ENCODE measurements at places on chromosomes 2 and 18.

- DNase-seq, result no peak
These were observed 46.6 kb downstream of the TSPYL6 start for GRCh38 chr2:54209379-54209778.

DNA sequence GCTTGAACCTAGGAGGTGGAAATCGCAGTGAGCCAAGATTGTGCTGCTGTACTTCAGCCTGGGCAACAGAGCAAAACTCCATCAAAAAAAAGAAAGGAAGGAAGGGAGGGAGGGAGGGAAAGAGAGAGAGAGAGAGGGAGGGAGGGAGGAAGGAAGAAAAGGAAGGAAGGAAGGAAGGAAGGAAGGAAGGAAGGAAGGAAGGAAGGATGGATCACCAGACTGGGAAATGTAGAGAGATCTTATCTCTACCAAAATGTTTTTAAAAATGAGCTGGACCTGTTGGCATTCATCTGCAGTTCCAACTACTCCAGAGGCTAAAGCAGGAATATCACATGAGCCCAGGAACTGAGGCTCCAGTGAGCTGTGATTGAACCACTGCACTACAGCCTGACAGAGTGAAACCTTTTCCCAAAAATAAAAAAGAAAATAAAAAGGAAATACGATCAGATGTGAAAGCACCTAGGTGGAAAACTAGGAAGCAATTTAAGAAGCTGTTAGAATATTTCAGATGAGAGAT lies 239.4 kb downstream of the CDH7 start:
- DNase-seq, result no peak

DNA sequence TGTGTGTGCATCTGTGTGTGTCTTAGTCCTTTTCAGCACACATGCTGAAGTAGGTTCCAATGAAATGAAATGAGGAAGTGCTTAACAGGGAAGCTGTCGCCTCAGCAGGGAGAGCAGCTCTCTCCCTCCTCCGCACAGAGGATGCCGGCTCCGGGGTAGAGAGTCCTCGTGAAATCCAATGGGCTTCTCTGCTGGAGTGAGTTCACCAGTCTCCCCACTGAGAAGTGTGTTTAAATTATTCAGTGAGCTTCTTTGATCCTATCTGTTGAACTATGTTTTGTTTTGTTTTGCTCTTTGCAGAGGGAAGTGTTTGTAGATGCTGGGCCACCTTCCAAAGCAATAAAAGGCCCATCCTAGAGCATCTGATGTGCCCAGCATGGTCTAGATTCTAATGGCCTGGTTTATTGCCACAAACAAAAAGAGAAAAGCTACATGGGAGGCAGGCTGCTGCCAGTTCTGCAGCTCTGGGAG lies 6.7 kb downstream of the PPP1R7 start:
- DNase-seq, result no peak

DNA sequence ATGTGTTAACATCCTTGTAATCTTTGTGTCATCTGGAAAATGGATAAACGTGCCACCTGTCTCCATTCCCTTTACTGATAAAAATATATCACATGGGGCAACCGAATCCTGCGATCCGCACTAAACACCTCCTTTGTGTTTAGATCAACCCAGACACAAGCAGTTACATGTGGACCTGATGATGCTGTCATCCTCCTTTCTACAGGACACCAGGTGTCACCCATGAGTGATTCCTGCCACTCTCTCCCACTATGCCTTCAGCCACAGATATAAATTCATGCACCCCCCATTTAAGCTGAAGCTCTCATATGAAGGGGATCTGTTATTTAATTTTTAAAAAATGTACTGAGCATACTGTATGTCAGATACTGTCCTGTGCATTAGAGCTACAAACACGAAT lies 81.3 kb downstream of the VIT start:
- no peak for DNase-seq

- DNase-seq, result no peak
These were observed 484 bp downstream of the ABCB6 start for GRCh38 chr2:219218217-219218731.

GRCh38 chr2:78681386-78681785 lies 344.1 kb upstream of the REG3G start:
- DNase-seq, result no peak

GRCh38 chr2:23516520-23517256 lies 131.7 kb downstream of the KLHL29 start:
- no peak for DNase-seq

Measured in AG09319 (cell line).